ENCODE measurements at places on chromosomes 5 and 9. TPM values are rescaled to one million over a fixed set of nuclear protein-coding genes. Genes with fewer than 3 reads are reported as not detected.

The RORB gene
- 0.05 TPM for total RNA-seq

GRCh38 chr9:16100537-16101091, 547.8 kb downstream of the CCDC171 start:
- H3K27ac ChIP-seq = no peak overlapping the region
- peaks cover 3% of the 10 kb centered on the region for H3K27me3 ChIP-seq
- no peak overlapping the region for H3K4me3 ChIP-seq
- no peak for DNase-seq
- no peaks in the 10 kb centered on the region for H3K36me3 ChIP-seq
- no peaks in the 10 kb centered on the region for H3K4me1 ChIP-seq

- H3K4me3 ChIP-seq = no peak overlapping the region
- H3K36me3 ChIP-seq = no peaks in the 10 kb centered on the region
- H3K27me3 ChIP-seq = no peaks in the 10 kb centered on the region
- H3K27ac ChIP-seq = no peak overlapping the region
- no peak for DNase-seq
- H3K4me1 ChIP-seq = peaks cover 5% of the 10 kb centered on the region
These were observed 58.2 kb downstream of the GADD45G start for GRCh38 chr9:89662718-89663613.

GRCh38 chr9:89743573-89744254, 138.9 kb downstream of the GADD45G start:
- H3K27ac ChIP-seq = peak overlapping the region; percentile 16
- no peaks in the 10 kb centered on the region for H3K36me3 ChIP-seq
- H3K4me1 ChIP-seq = peaks cover 77% of the 10 kb centered on the region
- H3K27me3 ChIP-seq = no peaks in the 10 kb centered on the region

DNA sequence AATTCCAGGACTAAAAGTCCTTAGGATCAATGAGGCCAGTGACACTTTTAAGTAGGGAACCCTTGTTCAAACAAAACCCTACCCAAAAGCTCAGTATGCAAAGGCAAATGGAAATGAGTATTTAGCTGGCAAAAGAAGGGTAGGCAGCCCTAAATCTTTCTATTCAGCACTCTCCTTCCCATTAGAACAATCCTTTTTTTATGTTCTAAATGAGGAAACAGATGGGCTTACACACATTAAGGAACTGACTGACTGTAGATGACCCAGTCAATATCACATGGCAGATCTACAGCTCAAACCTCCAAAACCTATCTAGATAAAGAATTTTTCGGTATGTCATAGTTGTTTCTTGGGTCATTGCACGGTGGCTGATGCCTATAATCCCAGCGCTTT, 7.2 kb downstream of the CSNK1A1 start:
- no peak for DNase-seq
- H3K36me3 ChIP-seq = peaks cover 66% of the 10 kb centered on the region
- no peak overlapping the region for H3K27ac ChIP-seq
- no peak overlapping the region for H3K4me3 ChIP-seq
- no peaks in the 10 kb centered on the region for H3K27me3 ChIP-seq
